Activated CD8-positive, alpha-beta memory T cell treated with anti-CD3 and anti-CD28 coated beads for 4 hours (primary cell): ENCODE measurements at places on chromosomes 12 and 14.
A peak's percentile ranks its signal among the peaks of the same experiment; 100 is the strongest.

GRCh38 chr14:77950371-77951063, 150.6 kb downstream of the ADCK1 start:
- DNase-seq: no peak

DNA sequence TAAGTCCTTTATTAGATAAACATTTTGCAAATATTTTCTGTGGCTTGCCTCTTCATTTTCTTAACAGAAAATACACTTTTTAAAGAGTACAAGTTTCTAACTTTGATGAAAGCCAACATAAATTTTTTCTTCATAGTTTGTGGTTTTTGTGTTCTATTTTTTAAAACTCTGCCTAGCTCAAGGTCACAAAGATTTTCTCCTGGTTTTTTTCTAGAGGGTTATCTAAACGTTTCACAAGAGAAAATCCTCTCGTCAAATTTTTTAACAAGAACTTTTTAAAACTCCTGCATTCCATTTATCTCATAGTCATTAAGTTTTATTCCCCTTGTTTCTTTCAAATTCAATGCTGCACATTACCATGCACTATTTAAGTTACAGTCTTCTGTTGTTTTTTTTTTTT, 8.2 kb downstream of the AREL1 start:
- DNase-seq: no peak

DNA sequence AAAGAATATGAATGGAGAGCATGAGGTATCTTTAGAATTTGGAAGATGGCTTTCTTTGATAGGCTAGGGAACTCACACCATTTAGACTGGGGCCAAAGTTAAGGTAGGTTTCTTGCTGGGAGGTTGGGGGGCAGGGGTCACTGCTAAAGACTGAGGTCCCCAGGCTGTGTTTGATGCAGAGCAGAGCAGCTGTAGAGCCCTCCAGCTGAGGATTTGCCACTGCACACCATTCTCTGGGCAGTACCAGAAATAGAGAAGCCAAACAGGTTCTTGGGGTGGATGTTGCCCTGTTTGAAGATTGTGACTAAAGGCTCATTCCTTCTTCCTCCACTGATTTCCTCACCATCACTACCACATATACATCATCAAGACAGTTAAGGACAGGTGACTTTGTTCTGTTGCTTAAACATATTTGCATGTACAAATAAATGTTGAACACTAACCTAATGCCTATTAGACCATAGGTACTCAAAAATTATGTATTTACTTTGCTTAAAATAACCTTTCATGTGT, 7.9 kb downstream of the NTF3 start:
- DNase-seq: no peak

DNA sequence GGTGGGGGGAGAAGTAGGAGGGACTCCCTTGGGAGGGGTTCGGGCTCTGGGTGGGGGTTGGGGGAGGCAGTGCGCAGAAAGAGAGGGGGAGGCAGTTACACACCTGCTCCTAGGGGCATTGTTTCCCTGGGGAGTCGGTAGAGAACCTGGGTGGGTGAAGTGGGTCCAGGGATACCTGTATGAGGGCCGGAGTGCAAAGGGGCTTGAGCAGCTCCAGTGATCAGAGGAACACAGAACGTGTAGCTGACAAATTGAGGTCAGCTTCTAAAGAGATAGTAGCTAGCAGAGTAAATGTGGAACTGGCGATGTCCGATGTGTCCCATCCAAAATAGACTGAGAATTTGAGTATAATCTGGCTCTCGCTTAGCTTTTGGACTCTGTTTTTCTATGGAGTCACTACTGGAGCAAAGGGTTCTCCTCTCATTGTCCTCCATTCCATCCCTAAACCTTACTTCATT, 502 bp downstream of the SMARCD1 start:
- DNase-seq: no peak

GRCh38 chr12:114895827-114896226, 211.9 kb upstream of the TBX3 start:
- DNase-seq: no peak

GRCh38 chr12:78171061-78171460, 340.4 kb downstream of the NAV3 start:
- DNase-seq: no peak

DNA sequence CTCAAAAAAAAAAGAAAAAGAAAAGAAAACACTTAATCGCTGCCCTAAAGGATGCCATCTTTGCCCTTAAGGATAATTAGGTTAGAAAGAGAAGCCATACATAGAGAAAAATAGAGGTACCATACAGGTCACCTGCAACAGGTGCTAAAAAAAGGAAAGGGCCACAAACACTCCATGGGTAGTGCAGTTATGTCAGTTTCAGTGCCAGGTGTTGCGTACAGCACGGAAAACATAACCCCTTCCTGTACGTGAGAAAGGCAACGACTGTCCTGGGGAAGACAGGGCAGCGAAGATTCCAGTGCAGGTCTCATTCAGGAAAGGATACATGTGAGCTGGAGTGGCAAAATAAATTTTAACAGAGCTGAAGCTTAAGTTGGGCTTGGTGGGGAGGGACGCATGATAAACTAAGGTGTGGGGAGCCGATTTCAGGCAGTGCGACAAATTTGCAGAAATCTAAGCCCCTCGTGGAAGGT, 553 bp upstream of the DAZAP2 start:
- DNase-seq: no peak

GRCh38 chr14:31371646-31372045, 48.7 kb downstream of the HEATR5A start:
- no peak for DNase-seq

DNA sequence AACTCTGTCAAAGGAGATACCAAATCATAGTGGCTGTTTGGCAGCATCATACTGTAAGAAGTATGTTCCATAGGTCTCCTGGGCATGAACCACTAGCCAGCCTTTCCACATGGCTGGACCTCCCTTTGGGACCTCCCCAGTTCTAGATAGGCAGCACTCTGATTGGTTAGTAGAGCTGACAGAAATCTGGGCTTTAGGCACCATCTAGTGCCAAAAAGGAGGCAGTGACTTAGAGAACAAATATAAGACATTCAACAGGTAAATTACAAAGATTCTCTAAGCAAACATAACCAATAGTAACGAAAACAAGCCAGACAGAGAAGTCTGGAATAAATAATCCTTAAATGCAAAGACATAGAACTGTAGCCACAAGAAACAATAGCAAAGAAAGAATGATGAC, 148.0 kb upstream of the PDE3A start:
- DNase-seq: no peak

GRCh38 chr12:13805041-13805440, 176.4 kb downstream of the GRIN2B start:
- no peak for DNase-seq

DNA sequence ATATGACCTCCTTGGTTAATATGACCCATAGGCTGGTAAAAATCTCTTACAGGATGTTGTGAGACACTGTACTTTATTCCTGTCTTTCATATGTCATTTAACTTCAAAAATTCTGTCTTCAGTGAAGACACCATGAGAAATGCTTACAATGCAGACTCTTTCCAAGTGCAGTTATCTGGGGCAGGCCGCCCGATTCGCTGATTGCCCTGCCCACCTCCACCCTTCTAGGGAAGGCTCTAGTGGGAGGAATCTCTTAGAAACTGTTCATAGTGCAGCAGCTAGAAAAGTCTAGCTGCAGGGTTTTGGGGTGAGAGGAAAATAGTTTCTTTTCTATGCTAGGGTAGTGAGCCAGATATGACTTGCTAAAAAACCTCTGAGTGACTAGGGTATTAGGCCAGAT, 15.0 kb upstream of the CIPC start:
- DNase-seq: no peak

DNA sequence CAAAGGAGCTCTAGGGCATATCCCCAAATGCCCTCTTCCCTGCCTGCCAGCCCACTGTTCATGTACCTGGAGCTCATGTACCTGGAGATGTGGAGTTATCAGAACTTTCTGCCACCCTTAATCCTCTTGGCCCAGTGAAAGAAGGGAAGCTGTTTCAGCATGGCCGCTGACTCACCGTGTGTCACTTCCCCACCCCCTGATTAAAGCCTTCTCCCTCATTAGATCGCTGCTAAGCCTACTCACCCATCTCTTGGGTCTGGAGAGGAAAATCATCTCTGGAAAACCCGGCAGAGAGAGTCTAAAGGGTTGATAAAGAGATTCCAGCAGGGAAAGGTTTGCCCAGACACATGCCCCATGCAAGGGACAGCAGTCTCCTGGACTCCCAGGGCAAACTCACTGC, 4.5 kb upstream of the LTBP2 start:
- no peak for DNase-seq

GRCh38 chr12:31964280-31964679, 5.1 kb downstream of the RESF1 start:
- DNase-seq: no peak

- DNase-seq: no peak
Observed at GRCh38 chr12:94700662-94701061, 50.3 kb upstream of the TMCC3 start.

DNA sequence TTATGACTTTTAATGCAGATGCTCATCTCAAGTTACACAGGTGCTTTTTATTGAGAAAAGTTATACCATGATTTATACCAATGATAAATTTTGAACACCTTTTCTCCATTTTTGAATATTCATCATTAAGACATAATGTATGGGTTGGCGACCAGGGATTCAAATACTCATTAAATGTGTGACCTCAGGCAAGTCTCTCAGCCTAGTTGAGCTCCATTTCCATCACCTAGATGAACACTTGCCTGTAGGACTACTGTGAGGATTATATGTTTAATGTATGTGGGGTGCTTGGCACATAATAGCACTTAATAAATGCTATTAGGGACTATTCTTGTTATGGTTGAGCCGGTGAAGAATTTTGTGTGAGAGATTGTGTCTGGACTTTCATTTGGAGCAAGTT, 228.6 kb downstream of the CHST11 start:
- DNase-seq: no peak

- no peak for DNase-seq
Observed at GRCh38 chr12:92027701-92028440, 117.8 kb downstream of the BTG1 start.

GRCh38 chr14:103628221-103628683, 759 bp upstream of the KLC1 start:
- no peak for DNase-seq

DNA sequence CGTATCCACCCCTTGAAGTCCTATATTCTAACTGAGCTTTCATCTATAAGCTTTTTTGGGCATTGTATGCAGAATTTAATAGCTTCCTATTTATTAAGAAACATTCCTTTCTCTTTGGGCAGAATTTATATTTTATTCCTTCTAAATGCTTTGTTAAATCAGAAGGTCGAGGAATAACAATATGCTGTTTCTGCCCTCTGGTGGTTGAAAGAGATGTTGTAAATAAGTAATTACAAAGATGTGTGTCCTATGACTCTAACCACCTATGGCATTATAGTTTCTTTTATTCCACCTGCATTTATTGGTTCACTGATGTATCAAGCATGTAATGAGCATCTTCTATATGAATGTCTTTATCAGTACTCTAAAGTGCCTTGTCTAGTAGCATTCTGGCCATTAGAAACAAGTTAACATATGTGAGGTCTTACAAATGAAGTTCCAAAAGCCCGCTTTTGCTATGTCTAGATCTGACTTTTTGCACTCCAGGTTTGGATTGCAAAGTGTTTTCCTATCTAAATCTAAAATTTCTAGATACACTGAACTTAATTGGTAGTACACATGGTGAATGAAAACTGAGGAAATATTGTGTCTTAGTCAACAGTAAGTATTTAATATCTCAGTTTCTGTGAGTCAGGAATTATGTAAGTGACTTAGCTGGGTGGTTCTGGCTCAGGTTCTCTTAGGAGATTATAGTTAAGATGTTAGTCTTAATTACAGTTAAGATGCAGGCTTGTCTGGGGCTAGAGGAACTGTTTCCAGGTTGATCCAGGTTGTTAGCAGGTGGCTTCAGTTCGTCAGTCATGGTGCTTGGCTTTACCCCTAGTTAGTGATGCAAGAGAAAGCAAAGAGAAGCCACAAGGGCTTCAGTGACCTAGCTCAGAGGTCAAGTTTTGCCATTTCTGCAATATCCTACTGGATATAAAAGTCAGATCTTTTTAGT, 57.5 kb downstream of the PLEKHA5 start:
- no peak for DNase-seq

GRCh38 chr12:102300824-102301461, 103.3 kb upstream of the PMCH start:
- no peak for DNase-seq

DNA sequence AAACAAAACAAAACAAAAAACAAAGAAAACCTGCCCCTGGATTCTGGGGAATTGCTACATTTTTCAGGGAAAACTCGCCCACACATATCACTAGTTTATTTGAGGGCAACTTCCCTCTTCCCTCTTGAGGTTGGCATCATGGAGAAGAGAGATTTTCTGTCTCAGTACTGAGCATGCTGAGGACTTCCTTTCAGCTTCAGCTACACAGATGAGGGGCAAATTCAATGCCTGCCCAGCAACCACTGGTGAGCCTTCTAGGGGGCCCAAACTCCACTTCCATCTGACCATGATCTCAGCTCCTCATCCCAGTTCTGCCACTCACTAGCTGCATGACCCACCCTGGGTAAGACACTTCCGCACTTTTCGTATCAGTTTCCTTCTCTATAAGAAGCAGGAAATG, 63.1 kb upstream of the SCN8A start:
- DNase-seq: no peak

DNA sequence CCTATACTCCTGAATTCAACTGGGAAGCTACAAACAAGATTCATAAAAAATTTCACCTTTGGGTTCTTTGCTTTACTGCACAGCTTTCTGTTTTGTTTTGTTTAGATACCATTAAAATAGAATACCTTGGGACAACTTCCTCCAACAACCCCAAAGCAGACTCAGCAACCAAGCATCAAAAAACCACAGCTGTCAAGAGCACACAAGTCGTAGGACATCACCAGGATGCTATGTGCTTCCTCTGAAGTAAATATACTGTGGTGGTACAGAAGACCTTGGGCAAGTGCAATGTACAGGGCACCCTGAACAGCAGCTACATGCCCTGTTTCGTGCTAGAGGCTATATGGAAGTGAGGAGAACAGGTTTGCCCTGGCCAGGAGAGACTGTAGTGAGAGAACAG, 359.3 kb downstream of the BCL11B start:
- DNase-seq: no peak

DNA sequence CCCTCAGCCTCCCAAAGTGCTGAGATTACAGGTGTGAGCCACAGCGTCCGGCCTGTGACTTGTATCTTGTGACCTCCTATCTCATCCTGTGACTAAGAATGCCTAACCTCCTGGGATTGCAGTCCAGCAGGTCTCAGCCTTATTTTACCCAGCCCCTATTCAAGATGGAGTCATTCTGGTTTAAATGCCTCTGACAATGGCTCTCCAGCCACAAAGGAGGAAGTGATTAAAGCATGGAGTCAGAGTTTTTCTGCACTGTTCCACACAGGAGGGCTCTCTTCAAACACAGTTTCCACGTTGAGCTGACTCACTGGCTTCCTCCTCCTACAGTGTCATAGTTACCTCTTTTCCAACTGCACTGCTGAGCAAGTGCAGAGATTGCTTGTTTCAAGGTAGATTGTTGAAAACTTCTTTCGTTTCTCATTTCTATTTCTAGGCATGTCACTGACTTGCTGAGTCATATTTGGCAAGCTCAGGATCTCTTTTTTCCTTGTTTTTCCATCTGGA, 383.8 kb downstream of the PCNX1 start:
- peak; percentile 25 for DNase-seq

GRCh38 chr14:68791902-68792677, 777 bp downstream of the ZFP36L1 start:
- DNase-seq: no peak
